ENCODE measurements at places on chromosomes 3 and 15.

DNA sequence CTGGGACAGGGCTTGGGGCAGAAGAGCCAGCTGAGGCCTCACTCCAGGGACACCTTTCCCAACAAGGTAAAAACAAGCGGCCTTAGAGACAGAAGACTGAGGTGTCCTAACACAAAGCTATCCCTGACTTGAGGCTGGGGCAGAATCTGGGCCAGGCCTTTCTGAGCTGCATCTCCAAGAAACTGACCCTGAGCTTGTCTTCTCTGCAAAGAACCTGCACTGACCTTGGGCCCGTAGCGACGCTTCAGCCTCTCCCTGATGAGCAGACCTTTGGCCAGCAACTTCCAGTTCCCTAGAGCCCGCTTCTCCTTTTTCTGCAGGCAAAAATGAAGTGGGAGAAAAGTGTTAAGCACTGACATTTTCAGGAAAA, 22.2 kb downstream of the TMEM43 start:
- DNase-seq: no peak

DNA sequence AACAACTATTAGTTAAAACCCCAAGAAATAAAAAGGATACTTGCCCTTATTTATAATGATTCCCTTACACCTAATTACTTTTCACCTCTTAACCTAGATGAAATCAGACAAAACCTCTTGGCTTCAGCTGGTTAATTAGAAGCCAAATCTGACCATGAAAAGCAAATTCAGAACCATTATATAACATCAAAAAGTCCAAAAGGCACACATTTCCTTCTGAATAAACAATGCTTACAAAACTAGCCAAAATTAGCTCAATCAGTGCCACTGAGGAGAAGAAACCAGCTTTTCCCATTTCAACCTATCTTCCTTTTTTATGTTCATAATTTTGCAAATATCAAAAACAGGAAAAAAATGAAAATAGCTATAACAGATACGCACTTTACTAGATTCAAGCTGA, 3.2 kb downstream of the EHHADH start:
- DNase-seq: no peak

GRCh38 chr15:35014241-35014640, 26.2 kb upstream of the ZNF770 start:
- DNase-seq: no peak

DNA sequence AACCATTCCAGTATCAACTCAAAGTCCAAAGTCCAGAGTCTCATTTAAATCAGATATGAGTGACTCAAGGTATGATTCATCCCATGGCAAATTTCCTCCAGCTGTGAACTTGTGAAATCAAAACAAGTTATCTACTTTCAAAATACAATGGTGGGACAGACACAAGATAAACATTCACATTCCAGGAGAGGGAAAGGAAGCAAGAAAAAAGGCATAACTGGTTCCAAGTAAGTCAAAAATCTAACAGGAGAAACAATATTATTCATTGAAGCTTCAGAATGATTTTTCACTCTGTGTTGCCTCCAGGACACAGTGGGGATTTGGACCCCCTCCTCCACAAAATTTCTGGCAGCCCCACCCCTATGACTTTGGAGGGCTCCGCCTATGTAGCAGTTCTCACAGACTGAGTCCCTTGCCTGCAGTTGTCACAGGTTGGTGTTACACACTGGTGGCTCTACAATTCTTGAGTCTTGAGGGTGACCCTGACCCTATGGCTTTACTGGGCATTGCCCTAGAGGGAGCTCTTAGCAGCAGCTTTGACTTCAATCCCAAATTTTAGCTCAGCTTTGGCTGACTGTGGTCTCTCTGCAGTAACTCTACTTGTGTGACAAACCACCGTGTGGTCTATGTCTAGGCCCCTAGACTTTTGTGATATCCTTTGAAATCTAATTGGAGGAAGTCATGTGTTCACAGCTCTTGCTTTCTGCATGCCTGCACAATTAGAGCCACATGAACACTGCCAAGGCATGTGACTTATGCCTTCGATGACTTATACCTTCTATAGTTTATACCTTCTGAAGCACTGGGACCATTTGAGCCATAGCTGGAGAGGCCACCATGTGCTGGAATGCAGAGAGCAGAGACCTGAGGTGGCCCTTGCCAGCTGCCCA, 644.2 kb downstream of the GRM7 start:
- no peak for DNase-seq

GRCh38 chr15:96089405-96090058, 241.0 kb upstream of the NR2F2 start:
- no peak for DNase-seq

DNA sequence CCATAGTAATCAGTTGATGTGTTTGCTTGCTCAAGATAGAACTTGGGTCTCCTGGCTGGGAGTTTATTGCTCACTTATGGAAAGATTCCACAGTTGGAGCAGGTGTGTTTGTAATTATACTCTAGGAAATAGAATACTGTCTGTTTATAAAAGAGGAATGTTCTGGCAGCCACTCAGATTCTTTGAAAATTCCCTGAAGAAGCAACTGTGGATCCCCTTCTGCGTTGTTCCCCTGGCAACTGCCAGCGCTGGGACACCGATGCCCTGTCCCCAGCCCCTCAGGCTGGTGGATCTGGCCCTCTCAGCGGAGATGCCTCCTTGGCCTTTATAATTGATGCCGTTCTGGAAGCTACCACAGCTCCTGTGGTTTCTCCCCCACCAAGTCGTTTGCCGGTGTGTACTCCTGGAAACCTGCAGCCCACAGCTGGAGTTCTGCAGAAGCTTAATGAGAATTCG, 225.9 kb downstream of the ITPR1 start:
- DNase-seq: no peak

DNA sequence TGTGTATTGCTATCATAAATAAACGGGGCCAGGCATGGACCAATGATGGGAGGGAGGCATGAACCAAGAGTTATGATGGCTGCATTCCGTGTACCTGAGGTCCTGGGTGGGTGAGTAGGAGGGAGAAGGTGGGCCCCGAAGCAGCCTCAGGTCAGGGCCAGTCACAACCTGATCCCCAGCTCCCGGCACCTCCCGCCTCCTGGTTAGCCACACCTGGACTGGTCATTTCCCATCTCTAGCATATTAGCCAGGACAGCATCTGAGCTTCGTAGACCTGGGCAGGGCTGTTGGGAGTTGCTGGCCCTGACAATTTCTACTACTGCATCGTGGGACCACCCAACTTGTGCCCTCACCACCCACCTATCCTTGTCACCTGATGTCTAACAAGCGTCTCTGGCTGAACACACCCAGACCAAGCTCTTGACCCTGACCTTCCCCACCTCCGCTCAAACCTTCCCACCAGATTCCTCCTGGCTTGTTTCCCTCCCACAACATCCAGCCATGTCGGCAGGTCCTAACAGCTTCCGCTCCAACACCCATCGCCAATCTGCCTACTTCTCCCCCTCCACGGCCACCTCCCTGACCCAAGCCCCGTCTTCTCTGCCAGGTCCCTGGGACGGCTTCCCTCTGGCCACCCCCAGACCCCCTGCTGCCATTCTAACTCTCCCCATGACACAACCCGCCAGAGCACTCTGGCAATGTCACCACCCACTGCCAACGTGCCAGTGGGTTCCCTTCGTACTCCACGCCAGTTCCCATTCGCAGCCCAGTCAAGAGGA, 133.8 kb upstream of the IQSEC1 start:
- no peak for DNase-seq

DNA sequence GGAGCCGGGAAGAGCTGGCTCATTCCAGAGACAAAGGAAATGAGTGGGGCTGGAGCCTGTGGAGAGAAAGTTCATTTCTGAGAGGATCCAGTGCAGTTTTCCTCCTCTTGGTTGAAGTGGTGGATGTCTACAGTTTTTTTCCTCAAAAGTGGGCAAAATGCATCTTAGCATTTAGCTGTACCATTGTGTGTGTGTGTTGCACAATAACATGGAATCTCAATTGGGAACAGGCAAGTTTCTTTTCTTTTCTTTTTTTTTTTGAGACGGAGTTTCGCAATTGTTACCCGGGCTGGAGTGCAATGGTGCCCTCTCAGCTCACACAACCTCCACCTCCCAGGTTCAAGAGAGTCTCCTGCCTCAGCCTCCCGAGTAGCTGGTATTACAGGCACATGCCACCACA, 101.5 kb upstream of the UBE2E1 start:
- no peak for DNase-seq

DNA sequence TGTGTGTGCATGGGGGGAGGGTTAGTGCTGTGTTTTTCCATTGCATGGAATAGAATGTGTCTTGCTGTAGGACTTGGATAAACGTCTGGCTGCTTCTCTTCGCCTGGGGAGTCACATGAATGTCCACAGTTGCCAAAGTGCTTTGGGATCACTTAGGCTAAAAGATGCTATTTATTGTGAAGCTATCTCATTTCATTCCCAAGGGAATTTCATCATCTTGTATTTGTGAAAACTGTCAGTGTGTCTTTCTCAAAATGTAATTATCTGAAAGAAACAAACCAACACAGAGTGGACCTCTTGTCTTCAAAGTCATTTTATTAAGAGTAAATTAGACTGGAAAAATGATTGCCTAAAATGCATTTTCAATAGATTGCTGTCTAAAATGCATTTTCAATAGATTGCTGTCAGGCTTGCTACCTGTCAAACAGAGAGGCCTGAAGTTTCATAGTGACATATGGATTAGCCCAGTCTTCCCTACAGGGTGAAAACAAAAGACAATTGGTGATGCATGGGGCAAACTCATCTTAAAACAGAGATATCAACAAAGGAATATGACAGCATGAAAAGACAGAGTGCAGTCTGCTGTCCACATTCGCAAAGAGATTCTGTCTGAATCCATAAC, 117.1 kb upstream of the GOLIM4 start:
- no peak for DNase-seq

DNA sequence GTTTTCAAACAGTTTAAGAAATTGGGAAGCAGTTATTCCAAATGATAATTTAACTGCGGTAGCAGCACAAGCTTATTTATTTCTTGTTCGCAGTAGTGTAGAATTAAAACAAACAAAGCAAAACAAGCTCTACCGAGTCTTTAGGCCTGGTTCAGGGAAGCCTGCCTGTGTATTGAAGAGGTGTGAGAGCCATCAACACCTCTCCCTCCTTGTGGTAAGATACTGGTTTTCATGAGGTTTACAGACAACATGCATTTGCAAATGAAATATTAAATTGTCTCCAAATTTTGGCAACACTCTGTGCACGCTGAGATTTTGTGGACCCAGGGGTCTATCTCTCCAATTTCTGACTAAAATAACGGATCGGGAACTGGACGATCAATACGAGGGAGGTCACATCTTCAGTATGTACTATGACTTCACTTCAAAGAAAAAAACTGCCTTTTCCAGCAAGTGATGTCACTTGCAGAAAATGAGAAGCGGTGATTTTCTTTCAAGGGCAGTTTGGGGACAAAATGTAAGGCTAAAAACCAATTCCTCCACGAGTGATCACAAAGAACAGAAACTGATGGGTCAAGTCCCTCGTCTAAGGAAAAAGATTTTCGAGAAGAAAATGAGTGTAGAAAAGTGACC, 721 bp downstream of the ATR start:
- DNase-seq: no peak

DNA sequence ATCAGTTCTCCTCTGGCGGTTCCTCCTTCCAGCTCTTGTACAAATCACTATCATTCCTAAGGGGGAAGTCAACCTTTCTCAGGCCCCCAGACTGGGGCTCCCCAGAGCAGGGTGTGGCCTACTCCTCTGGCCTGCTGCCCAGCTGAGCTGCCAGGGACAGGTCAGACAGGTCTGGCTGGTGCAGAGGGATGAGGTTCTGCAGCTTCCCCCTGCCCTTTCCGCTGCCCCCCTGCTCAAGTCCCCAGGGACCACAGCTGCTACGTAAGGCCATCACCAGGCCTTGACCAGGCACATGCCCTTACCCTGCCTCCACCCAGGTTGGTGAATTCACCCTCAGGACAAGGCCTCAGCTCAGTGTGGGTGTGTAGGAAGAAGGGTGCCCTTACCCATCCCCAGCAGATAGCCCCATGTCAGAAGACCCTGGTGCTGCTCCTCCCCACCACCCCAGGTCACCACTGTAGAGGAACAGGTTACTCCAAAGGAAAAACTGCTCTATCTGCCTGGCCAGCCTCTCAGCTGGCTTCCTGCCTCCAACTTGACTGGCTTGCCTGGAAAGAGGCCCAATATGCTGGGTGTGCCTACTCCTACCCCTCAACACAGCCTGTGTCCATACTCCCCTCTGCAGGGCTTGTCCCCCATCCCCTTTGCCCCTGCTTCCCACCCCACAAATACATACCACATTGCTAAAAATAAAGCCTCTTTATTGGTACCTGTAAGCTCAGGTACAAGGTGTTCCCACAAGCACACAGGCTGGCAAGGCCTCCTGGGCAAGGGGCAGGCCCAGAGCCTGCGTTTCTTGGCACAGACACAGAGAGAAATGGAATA, 12.0 kb downstream of the CSRNP1 start:
- no peak for DNase-seq

- DNase-seq: no peak
These were observed 944 bp upstream of the EIF4E3 start for GRCh38 chr3:71726146-71726545.

- DNase-seq: no peak
These were observed 194.4 kb downstream of the SLCO3A1 start for GRCh38 chr15:92047900-92048299.

GRCh38 chr3:124281453-124282316, 289.8 kb upstream of the ROPN1 start:
- no peak for DNase-seq

- DNase-seq: no peak
These were observed 40.9 kb downstream of the CRTC3 start for GRCh38 chr15:90570643-90571042.

GRCh38 chr15:63449731-63450130, 54.7 kb upstream of the USP3 start:
- no peak for DNase-seq

DNA sequence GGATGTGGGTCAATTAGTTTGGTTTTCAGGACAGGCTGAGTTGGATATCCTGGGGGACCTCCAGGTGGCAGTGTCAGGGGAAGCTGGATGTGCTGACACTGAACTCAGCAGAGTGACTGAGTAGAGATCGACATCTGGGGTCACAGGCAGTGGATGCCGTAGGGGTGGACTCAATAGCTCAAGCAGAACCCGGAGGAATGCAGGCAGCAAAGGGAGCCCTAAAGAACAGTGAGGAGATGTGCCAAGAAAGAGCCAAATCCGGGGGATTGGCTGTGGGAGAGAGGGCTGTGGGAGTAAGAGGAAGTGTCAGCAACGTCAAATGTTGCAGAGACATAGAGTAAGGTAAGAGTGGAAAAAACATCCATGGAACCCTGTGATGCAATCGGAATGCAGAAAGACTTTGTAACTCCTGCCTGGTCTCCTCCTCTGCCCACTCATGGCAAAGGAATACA, 11.6 kb downstream of the CCR5AS start:
- no peak for DNase-seq

GRCh38 chr3:83873550-83873949, 1085.2 kb upstream of the CADM2 start:
- DNase-seq: no peak

GRCh38 chr15:99085413-99086326, 19.2 kb upstream of the SYNM start:
- DNase-seq: no peak

GRCh38 chr15:70192490-70192889, 94.8 kb upstream of the TLE3 start:
- no peak for DNase-seq

- no peak for DNase-seq
These were observed 17.4 kb upstream of the RPUSD3 start for GRCh38 chr3:9861201-9861600.

GRCh38 chr3:68666429-68667136, 265.8 kb downstream of the TAFA4 start:
- no peak for DNase-seq

Data from DMS79 (cell line).